Inflammatory macrophage (primary cell): ENCODE measurements at places on chromosomes 12 and 14.

- no peak for DNase-seq
Measured at GRCh38 chr12:52585946-52586345, 12.3 kb upstream of the KRT74 start.

DNA sequence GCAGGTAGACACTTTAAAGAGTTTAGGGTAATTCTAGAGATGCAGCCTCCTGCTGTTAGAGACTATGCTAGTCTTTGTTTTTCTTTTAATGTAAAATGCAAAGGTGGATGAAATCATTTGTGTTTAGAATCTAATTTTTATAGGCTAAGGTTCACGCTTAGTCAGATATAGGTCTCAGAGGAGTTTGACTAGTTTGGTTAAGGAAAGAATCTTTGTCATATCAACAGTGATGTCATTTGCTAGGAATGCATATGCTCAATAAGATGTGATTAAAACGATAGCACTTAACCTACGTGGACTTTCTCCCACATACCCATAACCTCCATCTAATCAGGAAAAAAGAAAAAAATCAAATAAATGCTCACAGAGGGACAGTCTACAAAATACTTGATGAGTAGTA, 859.3 kb upstream of the ATXN7L3B start:
- DNase-seq = no peak

- DNase-seq = no peak
Measured at GRCh38 chr14:60622210-60622916, 26.9 kb downstream of the SIX1 start.

DNA sequence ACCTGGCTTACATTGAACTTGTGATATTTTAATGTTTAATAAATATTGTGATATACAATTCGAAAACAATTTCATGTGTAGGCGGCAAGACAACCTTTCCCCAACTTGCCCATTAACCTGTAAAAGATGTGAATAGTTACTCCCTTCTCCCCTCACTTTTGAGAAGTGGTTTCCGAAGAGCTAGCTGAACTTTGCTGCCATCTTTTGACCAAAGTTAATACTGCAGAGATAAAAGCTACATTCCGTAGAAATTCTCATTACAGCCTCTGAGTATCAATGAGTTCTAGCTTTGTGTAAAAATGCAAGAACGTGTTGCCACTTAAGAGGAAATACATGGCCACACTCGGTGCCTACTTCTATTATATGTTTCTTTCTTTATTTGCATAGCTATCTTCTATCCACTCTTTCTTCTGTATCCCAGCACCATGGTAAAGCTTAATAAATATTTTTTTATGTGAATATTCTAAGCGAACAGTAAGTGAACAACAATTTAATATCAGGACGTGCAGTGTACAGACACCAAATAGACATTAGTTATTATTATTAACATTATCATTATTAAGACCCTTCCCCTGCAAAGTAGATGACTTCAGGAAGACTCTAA, 105.1 kb upstream of the TMEM260 start:
- DNase-seq = peak; percentile 56

DNA sequence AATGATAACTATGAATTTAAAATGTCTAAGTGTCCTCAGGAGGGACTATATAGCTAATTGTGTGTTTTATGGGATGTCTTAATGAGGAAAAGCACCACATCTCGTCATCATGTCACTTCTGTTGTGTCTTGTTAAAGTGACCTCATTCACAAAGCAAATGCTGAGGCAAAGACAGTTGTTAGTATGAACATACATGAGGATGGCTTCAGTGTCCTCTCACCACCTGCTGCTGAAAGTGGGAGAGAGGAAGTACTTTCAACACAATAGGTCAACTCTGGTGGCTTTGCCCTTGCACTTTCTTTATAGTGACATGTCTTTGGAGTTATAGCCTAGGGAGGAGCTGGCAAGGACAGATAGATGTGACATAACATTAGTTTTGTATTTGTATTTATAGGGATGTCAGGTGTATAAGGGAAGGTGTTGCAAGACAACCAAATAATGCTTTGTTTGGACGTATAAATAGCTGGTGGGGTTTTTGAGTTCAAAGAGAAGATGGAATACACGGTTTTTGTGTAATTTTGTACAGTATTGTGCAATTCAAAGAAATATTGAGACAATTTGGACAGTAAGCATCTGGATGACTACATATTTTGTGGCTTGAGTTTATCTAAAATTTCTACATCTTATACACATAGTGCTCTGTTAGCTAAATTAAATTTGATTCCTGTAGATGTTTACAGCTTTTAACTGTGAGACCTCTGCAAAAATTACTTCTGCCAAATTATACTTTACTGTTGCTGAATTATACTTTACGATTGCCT, 131.7 kb upstream of the ATP2B1 start:
- no peak for DNase-seq

GRCh38 chr12:9951026-9951675, 19.0 kb upstream of the CLEC2A start:
- DNase-seq = peak; percentile 25

GRCh38 chr14:88326352-88327103, 3.5 kb upstream of the KCNK10 start:
- DNase-seq = no peak

- DNase-seq = no peak
Measured at GRCh38 chr12:47323802-47324201, 244.0 kb upstream of the AMIGO2 start.

DNA sequence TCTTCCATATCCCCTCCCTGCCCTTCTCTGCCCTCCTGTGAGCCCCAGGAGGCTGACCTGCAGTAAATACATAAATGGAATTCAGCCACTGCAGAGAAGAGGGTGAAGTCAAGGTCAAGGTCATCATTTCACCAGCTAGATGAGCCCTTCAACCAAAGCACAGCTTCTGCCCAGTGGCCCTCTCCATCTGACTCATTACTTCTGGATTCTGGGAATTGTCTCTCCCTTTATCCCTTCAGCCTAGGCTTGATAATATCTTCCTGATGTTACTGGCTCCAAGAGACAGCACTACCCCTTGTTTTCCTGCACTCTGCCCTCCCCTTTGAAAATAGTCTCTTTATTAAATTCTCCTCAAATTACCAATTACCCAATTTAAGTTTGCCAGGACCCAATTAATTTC, 64.5 kb downstream of the TTC9 start:
- DNase-seq = no peak

- DNase-seq = peak; percentile 12
Measured at GRCh38 chr14:60723116-60723906, 840 bp downstream of the SIX4 start.

- peak; percentile 48 for DNase-seq
Measured at GRCh38 chr14:103103461-103104388, 9.2 kb downstream of the EXOC3L4 start.

- no peak for DNase-seq
Measured at GRCh38 chr14:36845356-36846012, 183.8 kb downstream of the PAX9 start.

DNA sequence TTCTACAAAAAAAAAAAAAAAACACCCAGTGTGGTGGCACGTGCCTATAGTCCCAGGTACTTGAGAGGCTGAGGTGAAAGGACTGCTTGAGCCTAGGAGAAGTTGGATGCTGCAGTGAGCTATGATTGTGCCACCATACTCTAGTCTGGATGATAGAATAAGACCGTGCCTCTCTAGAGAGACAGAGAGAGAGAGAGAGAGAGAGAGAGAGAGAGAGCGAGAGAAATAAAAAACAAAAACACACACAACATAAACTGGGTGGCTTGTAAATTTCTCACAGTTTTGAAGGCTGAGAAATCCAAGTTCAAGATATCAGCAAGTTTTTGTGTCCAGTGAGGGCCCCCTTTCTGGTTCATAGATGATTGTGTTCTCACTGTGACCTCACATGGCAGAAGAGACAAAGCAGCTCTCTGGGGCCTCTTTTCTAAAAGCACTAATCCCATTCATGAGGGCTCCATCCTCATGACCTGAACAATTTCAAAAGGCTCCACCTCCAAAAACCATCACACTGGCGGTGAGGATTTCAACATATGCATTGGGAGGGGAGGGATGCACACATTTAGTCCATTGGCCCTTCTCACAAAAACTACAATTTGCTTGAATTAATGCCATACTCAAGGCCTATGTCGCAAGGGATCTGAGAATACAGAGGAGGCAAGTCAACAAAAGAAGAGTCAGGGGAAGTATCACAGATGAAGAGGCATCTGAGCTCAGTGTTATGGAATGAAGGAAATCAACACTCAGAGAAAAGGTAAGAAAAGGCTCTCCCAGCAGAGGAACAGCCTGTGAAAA, 94.9 kb downstream of the PPM1H start:
- no peak for DNase-seq

- DNase-seq = no peak
Measured at GRCh38 chr14:58633831-58634230, 3.9 kb upstream of the DACT1 start.

DNA sequence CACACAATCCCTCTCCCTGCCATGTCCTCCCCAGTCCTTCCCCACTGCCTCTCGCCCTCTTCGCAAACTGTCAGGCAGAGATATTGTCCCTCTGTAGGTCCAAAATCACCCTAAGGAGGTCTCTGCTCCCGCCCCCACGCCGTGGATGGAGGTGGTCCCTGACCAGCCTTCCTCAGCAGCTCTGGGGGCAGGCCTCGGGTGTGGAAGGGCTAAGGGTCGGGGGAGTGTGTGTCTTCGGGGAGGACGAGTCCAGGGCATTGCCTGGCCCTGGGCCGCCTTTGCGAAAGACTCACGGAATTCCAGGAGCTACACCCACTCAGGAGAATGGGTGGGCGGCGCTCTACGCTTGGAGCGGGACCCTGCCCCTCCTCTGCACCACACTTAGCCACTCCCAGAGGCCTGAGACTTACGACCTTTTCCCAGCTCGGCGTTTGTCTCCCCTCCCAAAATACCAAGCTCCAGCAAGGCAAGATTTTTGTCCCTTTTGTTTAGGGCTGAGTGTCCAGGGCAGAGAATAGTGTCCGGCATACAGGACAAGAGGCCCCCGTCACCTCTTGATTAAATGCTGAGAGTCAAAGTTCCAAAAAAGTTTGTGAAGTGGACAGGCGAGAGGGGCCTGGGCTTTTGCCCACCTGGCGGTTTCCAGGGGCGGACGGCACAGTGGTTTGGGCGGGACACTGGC, 881 bp downstream of the PYGL start:
- no peak for DNase-seq

- DNase-seq = no peak
Measured at GRCh38 chr12:24895612-24896011, 53.3 kb downstream of the BCAT1 start.

DNA sequence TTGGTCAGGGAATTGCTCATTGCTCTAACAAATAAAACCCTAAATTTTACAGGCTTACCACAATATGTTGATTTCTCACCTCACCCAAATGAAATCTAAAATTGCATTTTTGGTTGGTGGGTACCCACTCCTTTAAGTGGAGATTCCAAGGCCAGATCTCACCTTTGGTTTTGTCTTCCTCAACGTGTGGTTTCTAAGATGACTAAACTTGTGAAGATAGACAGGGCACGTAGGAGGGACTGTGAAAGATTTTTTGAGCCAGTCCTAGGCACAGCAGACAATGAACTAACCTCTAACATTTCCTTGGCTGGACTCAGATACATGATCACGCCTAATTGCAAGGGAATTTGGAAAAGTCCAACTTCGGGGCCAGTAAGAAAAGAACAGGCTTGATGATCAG, 1003.9 kb downstream of the FLRT2 start:
- no peak for DNase-seq

- peak; percentile 99 for DNase-seq
Measured at GRCh38 chr14:64540208-64541202, at the start of gene HSPA2. TSS of gene HSPA2 (plus strand) at chr14:64540741. CDS start at chr14:64540850, 109 bp downstream.

DNA sequence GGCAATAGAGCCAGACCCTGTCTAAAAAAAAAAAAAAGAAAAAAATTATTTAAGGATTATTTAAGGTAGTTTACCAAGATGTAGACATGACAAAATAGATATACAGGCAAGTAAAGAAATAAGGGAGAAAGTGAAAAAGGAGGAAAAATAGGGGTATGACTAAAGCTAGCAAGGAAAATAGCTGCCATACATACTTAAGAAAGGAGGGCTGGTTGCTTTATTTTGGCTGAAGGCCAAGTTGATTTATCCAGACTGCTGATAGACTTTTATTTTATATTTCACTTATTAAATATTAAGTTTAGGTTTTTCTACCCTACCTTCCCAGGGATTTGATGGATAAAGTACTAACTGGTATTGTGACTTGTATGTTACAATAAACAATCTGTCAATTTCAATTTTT, 8.3 kb upstream of the AEBP2 start:
- no peak for DNase-seq

DNA sequence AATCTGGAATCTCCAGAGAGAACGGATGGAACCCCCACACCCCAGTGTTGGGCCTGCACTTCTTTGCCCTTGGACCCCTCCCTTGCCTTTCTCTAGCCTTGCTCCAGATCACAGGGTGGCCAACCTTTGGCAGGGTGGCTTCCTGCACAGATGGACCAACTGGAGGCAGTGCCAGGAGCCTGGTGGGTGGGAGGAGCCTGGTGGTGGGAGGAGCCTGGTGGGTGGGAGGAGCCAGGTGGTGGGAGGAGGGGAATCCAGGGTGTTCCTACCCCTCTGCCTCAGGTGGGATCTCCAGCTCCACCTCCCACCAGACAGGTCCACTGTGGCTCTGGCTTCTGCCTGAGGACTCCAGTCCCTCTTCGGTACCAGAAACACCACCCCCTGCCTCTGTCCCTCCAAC, 15.0 kb upstream of the ORAI1 start:
- DNase-seq = no peak

- DNase-seq = no peak
Measured at GRCh38 chr12:31880340-31880739, 78.9 kb upstream of the RESF1 start.

DNA sequence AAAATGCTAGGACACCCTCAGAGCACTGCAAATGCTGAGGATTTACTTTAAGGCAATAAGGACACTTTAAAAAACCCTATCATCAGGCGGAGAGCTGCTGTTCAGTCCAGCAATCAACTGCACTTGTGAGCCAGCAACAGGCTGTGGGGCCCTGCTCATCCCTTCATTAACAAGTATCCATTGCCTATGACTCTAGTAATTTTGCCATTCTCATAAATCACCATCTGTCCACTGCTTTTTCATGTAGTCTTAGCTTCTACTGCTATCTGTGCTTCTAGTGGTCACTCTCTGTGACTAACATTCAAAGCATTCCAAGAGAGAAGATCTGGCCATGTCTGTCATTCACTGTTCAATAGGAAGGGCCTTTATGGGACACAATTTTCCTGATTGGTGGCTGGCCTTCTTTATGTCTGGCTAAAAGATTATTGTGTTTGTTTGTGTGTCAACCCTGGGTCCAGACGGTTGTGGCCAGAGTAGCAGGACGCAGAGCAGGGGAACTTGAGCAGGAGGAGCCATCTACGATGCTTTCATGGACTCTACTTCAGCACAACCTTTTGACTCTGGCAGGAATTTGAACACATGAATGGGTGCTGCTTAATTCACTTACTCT, 3.6 kb upstream of the KRAS start:
- DNase-seq = no peak

- no peak for DNase-seq
Measured at GRCh38 chr12:112401903-112402498, 7.4 kb downstream of the RPL6 start.

GRCh38 chr12:62698701-62699101, 232.1 kb downstream of the MON2 start:
- DNase-seq = no peak

DNA sequence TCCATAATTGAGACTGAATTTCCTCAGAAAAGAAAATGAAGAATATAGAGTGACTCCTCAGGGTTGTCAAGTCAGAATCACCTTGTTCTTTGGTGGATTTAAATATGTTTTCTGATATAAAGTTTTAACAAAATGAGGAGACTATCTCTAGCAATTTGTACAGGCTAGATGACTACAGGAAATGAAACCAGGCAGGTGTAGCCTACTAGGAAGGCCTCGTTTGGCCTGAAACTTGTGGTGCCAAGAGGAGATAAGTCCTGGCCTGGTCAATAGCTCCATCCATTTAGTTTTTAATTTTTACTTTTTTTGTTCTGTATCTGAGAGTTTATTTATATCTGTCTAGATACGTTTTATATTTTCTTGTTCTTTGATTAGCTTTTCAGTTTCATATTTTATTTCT, 41.5 kb downstream of the SNAPC1 start:
- no peak for DNase-seq
